Stimulated activated CD4-positive, alpha-beta T cell treated with anti-CD3 and anti-CD28 coated beads, Interleukin-1b, Interleukin-23, amount 100 ng/mL, for 1 hour (primary cell): ENCODE measurements at places on chromosomes 3 and 15.

- DNase-seq: no peak
These were observed 17.4 kb upstream of the KCNMB2 start for GRCh38 chr3:178518660-178519396.

DNA sequence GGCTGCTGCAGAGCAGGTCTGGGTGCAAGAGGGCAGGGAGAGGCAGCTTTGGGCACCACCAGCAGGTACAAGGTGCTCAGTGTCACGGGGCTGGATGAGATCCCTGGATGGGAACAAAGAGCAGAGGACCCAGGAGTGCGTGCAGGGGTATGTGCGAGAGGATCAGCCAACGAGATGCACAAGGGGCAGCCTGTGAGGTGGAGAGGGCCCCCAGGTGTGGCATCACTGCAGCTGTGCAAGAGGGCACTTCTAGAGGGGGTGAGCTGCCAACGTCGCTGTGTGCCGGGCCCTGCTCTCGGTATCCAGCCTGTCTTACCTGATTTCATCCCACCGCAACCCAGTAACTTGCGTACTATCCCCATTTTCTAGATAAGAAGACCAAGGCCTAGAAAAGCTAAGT lies 67.3 kb upstream of the SNRPA1 start:
- no peak for DNase-seq

- DNase-seq: no peak
These were observed 62.9 kb upstream of the RAP2B start for GRCh38 chr3:153099131-153099530.

GRCh38 chr3:46546896-46547440 lies 19.1 kb downstream of the LRRC2 start:
- no peak for DNase-seq

- DNase-seq: no peak
These were observed 8.1 kb upstream of the PCSK6 start for GRCh38 chr15:101497484-101498034.

GRCh38 chr3:15405448-15406050 lies 21.8 kb downstream of the METTL6 start:
- no peak for DNase-seq

- no peak for DNase-seq
These were observed 54.9 kb downstream of the NSUN3 start for GRCh38 chr3:94117729-94118128.

GRCh38 chr15:89136818-89137772 lies 48.8 kb downstream of the ABHD2 start:
- DNase-seq: no peak

DNA sequence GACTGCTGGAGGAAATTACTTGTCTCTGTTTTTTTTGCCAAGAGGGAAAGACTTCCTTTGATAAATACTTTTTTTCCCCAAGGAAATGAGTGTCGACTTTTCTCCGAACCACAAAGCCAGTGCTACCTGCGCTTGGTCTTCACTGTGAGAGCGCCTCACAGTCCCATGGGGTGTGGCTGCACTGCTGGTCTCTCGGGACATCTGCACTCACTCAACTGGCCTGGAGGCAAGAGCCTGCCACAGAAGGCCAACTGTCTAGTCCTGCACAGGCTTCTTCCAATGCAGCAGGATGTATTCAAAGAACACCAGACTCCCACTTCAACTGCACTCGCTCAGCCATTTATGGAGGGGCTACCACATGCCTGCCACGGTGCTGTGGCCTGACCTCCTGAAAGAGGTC lies 40.6 kb upstream of the CGNL1 start:
- DNase-seq: no peak
